ENCODE measurements at places on chromosomes 12 and 14.

DNA sequence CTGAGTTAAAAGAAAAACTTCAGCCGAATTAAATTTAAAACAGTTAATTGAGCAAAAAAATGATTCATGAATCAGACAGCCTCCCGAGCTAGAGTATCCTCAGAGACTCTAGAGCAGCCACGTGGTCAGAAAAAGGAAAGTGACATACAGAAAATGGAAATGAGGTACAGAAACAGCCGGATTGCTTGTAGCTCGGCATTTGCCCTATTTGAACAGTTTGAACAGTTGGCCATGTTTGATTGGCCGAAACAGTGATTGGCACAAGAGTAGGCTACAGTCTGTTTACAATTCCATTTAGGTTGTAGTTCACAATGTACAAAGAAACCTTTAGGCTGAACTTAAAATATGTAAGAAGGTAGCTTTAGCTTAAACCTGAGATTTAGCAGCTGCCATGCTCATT is 12.9 kb upstream of the OXA1L start:
- DNase-seq, result no peak

DNA sequence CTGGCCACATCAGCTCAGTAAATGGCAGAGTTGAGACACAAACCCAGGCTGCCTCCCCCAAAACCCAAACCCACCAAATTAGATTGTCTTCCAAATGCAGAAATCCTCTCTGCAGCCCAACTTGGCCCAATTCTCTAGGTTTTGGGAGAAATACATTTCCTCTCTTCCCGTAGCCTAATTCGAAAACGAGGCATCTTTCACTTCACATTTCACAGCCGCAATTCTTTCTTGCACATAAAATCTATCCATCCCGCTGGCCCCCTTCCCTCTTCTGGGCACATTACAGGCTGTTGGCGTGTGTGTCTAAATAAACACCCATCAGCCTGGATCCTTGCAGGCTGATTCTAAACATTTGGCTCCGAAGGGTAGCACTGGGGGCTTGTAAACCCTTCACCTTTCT is 83.8 kb upstream of the VRK1 start:
- DNase-seq, result no peak

DNA sequence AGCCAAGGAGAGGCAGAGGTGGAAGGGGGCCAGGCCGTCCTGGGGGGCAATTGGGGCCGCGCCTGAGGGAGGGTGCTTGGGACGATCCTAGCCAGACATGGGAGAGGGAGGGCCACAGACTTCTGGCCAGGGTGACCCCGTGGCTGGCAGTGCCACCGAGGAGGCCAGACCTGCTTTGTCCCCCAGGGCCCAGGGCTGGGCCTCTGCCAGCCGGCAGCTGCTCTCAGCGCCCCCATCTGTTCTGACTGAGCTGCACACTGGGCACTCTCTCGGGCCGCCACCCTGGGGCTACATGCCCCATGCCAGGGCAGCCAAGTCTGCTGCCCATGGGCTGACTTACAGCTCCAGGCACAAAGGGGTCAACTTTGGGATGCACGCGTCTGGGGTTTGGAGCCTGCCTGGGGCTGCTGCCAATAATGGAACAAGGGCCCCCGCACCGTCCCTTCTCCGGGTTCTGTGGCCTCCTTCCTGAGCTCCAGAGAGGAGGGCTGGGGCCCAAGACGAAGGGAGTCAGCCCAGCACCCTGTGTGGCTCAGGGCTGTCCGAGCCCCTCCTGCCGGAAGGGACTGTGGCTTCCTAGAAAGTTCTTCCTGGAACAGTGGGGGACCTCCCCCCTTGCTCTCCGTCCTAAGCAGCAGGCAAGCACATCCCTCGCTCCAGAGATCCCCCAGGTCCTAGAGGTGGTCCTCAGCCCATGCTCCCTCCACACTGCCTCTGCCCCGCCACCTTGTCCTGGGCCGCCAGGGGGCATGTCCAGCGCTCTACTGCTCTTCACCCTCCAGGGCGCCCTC is 1.1 kb downstream of the ADSS1 start:
- DNase-seq, result no peak

GRCh38 chr12:69022674-69023073 is 89.7 kb upstream of the CPM start:
- no peak for DNase-seq

DNA sequence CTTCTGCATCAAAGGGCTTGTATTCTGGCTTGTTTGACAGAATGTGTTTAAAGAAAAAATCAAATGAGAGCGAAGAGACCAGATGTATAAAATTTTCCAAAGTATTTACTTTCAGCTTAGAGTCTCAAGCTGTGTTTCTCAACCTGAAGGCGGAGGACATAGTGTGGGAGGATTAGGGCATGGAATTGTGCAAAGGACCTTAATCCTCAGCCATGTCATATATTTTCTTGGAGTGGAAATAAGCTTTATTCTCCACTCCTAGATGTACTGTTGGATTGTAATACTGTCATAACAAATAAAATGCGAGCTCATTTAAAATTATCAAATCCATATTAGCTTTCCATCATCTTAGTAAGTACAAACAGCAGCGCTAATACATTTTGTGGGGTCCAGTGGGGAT is 154.0 kb downstream of the PAH start:
- DNase-seq, result no peak

GRCh38 chr14:105605464-105606304 is 79.3 kb downstream of the TMEM121 start:
- DNase-seq, result no peak

- DNase-seq, result no peak
Measured at GRCh38 chr12:78563826-78564225, 300.7 kb upstream of the SYT1 start.

GRCh38 chr12:124555168-124556073 is 12.0 kb downstream of the NCOR2 start:
- no peak for DNase-seq

DNA sequence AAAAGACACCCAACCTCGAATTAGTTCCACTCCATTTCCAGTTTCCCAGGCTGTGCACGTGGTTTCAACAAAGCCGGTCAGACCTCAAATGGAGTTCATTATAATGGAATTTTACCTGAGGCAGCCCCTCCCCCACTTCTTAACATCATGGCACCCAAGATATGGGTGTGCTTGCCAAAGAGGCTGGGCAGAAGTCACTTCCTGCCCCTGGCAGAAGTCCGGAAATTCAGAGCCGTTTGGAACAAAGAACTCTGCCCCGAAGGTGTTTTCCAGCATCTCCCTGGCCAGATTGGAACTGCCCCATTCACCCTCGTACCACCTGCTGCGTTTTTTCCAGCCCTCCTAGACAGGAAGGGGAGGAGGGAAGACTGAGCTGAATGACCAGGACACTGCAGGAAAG is 8.2 kb downstream of the VDR start:
- DNase-seq, result no peak

GRCh38 chr12:130179621-130180020 is 17.4 kb downstream of the FZD10 start:
- no peak for DNase-seq

GRCh38 chr14:96368534-96368933 is 5.2 kb downstream of the GSKIP start:
- no peak for DNase-seq

GRCh38 chr14:96135285-96135684 is 69.4 kb upstream of the BDKRB2 start:
- DNase-seq, result no peak

GRCh38 chr14:99818503-99819036 is 25.4 kb downstream of the EML1 start:
- DNase-seq, result no peak

- peak; percentile 0 for DNase-seq
Measured at GRCh38 chr12:131085816-131086591, 132.3 kb downstream of the ADGRD1 start.

- no peak for DNase-seq
Measured at GRCh38 chr12:2640709-2641108, 154.1 kb upstream of the FKBP4 start.

All from effector CD4-positive, alpha-beta T cell (primary cell).